ENCODE measurements at places on chromosomes 1 and 21.

DNA sequence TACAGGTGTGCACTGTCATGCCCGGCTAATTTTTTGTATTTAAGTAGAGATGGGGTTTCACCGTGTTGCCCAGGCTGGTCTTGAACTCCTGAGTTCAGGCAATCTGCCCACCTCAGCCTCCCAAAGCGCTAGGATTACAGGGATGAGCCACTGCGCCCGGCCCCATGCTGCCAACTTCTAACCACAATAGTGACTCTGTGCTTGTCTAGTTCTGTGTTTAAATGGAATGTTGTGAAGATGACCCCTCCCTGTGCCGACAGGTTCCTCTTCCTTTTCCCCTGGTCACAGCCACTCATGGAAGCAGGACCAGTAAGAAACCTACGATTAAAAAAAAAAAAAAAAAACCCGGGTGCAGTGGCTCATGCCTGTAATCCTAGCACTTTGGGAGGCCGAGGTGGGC is 4.7 kb downstream of the MAP1LC3C start:
- no peak for DNase-seq

DNA sequence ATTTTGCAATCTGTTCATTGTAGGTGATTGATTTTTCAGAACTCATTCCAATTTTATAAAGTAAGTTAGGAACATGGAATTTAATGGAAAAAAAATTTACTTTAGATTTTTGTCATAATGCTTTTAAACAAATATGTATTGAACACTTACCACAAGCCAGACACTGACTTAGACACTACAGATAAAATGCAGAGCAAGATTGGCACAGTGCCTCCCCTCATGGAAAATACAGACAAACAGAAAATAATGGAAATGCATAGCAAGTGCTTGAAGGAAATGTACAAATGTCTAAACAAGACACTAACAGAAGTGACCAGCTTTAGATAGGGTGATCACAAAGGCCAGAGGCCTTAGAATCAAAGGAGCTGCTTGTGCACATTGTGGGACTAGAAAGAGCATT is 260.5 kb upstream of the ADGRL2 start:
- DNase-seq, result no peak

DNA sequence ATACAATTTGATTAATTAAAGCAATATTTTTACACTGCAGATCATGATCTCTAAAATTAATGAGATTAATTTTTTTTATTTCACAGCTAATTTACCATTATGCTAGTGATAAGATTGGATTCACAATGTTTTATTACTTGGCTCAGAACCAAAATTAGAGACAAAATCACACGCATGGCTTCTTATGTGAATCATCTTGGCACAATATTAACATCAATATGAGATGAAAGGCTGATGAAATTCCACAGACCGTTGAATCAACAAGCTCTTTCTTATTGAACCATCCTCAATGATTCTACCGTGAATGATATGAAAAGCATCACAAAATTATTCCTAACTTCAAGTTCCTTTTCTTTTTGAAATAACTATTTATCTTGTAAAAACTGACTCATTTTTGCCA is 544.9 kb downstream of the KCNT2 start:
- DNase-seq, result no peak

GRCh38 chr1:200252531-200252930 is 157.3 kb downstream of the ZNF281 start:
- no peak for DNase-seq

DNA sequence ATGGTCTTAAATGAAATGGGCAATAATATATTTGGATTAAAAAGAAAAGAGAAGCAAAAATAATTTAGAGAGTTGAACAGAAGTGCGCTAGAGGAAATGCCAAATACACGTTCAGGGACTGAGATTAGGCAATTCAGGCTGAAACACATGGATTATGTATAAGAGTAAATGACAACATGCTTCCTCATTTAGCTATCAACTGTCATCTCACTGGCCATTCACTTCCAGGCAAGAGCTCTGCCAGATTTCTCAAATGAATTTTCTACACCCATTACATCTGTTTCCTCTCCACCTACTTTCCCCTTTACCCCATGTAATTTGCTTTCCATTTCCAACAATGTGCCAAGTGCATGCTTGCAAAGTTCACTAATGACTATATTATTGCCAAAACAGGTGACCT is 582.4 kb downstream of the LTN1 start:
- DNase-seq, result no peak

DNA sequence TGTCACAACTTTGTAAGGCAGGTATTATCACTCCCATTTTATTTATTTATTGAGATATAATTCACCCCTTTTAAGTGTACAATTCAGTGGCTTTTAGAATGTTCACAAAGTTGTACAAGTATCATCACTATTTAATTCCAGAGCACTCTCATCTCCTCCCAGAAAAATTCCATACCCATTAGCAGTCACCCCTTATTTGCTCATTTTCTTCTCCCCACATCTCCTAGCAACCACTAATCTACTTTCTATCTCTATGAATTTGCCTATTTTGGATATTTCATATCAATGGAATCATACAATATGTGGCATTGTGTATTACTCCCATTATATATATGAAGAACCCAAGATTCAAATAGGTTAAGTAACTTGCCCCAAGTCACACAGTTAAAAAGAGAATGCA is 7.0 kb downstream of the DSTYK start:
- DNase-seq, result no peak

DNA sequence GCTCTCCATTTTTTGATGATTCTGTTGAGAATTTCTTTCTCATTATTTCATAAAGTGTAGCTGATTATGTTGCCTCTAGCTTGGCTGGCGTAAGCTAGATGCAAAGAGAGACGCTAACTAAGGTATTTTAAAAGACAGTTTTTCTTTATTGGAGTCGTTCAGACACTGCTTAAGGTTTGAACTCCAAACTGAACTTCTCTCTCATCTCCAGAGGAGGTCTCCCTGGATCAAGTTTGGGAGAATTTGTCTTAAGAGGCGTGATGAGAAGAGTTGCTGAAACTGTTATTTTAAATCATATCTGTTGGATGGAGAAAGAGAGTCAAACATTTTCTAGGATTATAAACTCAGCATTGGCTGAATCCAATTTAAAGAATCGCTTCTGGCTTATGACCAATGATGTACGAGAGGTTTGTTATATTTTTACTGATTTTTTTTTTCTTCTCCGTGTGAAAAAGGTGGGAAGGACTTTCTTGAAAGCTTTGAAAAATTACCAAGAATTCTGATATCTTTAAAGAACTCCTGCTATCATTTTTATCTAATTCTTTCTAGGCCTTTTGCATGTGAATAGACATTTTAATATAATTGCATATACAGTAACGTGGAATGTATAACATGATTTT is 34.0 kb downstream of the MAP3K7CL start:
- DNase-seq, result no peak

GRCh38 chr1:28416509-28417194 is 47.1 kb downstream of the PHACTR4 start:
- DNase-seq, result no peak

DNA sequence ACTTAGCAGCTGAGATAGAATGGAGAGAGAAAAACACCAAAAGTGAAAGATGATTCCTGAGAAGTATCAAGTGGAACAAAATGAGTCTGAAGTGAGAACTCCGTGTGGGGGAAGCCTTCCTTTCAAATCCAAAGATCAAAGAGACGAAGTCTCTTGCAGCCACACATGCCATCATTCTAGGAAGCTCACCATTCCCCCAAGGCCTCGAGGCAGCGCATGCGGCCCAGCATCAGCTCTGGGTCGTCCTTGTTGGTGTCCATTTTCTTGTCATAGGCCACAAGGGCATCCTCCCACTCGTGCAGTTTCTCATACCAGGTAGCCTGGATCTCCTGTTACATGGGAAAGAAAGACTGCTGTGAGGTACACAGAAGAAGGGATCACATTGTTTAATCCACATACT is 32.2 kb upstream of the ANGPTL7 start:
- no peak for DNase-seq

DNA sequence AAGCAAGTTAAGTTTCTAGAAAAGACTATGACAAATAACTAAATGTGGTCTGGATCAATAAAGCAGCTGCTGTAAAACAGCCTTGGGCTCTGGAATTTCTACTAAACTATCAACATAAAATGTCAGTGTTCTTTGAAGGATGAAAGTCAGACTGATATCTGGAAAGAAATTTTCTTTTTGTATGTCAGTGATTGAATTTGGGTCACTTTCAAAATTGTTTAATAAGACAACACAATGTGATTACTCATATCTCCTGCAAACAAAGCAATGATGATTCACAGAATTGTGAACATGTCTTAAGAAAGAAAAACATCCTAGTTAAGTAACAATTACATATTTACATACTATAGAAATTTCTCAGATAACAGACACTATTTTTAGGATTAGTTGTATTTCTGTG is 826.4 kb downstream of the PLA2G4A start:
- DNase-seq, result no peak

- DNase-seq, result no peak
Observed at GRCh38 chr1:93779540-93780165, 98.0 kb upstream of the BCAR3 start.

GRCh38 chr1:71774705-71775104 is 507.6 kb downstream of the NEGR1 start:
- DNase-seq, result no peak

DNA sequence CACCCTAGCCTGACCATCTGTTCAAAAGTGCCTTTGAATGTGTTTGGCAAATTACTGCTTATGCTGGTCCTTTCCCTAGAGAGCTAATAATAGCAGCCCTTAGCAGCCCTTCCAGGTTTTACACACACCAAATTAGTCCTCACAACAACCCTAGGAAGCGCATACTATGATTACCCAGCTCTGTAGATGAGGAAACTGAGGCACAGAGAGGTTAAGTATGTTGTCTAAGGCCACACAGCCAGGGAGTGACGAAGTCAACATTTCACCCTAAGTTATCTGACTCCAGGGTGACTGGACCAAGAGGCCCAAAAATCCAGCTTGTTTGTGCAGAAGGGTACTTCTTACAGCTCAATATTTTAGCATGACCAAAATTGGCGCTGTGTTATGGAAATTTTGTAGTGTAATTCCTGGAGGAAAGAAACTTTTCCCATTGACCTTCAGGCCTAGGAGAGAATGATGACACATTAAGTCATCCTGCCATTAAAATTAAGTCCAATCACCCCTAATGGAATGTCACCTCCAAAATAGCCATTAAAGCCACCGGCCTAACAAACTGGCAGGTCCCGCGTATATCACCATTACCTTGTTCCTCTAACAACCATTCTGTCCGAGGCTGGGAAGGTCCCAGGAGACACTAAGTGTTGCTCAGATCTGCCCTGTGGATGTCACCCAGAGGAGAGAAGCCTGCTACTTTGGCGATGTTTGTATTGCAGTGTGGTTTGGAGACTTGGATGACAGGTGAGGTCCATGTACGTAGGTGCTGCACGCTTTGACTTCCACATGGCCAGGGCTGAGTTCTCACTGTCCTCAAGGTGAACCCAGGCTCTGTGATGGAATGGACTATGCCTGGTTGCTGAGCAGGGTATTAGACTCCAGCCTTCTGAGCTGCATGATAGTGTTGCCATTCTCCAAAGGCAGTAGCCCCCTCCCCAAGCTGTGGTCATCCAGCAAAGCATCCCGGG is 258.3 kb downstream of the TOMM20 start:
- DNase-seq, result no peak

DNA sequence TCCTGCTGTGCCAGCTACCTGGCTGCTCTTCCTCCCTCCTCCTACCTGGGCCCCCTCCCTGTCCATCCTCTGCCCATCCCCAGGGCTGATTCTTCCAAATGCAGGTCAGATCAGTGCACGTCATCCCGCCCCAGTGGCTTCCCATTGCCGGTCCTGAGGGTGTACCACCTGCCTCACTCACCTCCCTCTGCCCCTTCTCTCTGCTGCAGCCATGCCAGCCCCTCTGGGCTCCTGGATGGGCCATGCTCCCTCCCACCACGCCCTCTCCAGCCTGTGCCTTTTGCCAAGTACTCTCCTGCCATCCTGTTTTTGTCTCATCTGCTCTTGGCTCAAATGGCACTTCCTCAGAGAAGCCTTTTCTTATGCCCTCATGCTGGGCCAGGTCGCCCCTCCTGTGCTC is 95.8 kb downstream of the ARHGEF10L start:
- DNase-seq, result no peak

DNA sequence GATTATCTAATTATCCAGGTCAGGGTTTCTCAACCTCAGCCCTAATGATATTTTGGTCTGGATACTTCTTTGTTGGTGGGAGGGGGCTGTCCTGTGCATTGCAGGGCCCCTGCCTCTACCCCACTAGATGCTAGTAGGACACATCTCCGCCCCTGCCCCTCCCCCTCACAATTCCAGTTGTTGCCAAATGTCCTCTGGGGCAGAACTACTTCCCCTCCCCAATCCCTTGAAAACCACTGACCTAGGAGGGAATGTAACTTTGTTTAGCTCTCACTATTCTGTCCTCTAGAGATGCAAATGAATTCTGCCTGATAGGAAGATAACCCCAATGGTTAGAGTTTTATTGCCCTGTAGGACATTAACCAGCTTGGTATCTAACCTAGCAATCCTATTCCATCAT is 8.1 kb downstream of the CACNA1S start:
- no peak for DNase-seq

GRCh38 chr1:157153746-157154145 is 15.6 kb upstream of the ETV3 start:
- DNase-seq, result no peak

- DNase-seq, result no peak
Observed at GRCh38 chr1:107433068-107433467, 292.2 kb downstream of the NTNG1 start.

DNA sequence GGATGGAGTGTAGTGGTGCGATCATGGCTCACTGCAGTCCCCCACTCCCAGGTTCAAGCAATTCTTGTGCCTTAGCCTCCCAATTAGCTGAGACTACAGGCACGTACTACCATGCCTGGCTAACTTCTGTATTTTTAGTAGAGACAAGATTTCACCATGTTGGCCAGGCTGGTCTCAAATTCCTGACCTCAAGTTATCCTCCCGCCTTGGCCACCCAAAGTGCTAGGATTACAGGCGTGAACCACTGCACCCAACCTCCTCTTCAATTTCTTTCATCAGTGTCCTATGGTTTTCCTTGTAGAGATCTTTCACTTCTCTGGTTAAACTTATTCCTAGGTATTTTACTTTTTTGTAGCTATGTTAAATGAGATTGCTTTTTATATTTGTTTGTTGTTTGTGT is 10.7 kb upstream of the MAST2 start:
- no peak for DNase-seq

GRCh38 chr1:89912073-89912472 is 82.8 kb upstream of the ZNF326 start:
- no peak for DNase-seq

DNA sequence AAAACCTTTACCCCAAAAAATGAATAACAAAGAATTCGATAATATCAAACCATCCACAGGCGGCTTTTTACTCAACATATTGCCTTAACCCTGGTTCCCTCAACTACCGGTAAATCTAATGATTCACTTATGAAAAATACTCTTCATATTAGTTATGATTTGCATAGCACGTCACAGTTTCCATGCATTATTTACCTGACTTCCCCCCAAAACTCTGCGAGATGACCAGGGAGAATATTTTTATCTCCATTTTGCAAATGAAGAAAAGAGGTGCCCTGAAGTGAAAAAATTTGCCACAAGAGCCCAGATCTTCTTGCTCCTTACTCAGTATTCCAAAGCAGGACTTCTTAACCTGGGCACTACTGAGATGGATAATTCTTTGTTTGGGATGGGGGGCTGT is 2.9 kb downstream of the JAK1 start:
- no peak for DNase-seq

GRCh38 chr1:183694066-183694465 is 41.0 kb upstream of the APOBEC4 start:
- DNase-seq, result no peak

- DNase-seq, result no peak
Observed at GRCh38 chr1:67887146-67887545, 53.9 kb upstream of the GNG12 start.

GRCh38 chr1:229190057-229190575 is 80.8 kb upstream of the RAB4A start:
- DNase-seq, result no peak

Measured in NCI-H2081 (cell line).